ENCODE measurements at places on chromosomes 1 and 21.

- DNase-seq, result no peak
These were observed 23.8 kb downstream of the HSD11B1 start for GRCh38 chr1:209728466-209728865.

DNA sequence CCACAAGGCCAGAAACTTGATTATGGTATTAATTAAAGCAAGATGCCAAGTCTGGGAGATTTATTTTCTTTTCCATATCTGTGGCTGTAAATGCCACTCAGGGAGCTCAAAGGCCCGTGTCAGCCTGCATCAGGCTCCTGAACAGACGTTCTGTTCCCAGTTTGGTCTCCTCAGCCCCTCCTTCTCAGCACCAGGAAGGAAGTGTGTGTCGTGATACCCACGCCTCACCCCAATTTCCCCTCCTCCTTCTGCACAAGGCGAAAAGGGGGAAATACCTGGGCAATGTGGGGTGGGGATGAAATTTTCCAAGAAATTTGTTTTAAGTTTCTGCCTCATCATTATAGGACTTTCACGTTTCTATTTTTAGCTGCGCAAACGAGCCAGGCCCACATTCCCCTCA is 112.0 kb downstream of the SYF2 start:
- DNase-seq, result no peak

- peak; percentile 67 for DNase-seq
These were observed 17.7 kb downstream of the PTPRC start for GRCh38 chr1:198656500-198656932.

GRCh38 chr21:29195981-29196669 is 65.7 kb downstream of the MAP3K7CL start:
- peak; percentile 3 for DNase-seq

- DNase-seq, result no peak
These were observed 155.5 kb downstream of the KCNH1 start for GRCh38 chr1:210978316-210978973.

GRCh38 chr1:99877568-99877967 is 27.4 kb downstream of the AGL start:
- no peak for DNase-seq

GRCh38 chr21:37582590-37582989 is 216.0 kb downstream of the DYRK1A start:
- no peak for DNase-seq

DNA sequence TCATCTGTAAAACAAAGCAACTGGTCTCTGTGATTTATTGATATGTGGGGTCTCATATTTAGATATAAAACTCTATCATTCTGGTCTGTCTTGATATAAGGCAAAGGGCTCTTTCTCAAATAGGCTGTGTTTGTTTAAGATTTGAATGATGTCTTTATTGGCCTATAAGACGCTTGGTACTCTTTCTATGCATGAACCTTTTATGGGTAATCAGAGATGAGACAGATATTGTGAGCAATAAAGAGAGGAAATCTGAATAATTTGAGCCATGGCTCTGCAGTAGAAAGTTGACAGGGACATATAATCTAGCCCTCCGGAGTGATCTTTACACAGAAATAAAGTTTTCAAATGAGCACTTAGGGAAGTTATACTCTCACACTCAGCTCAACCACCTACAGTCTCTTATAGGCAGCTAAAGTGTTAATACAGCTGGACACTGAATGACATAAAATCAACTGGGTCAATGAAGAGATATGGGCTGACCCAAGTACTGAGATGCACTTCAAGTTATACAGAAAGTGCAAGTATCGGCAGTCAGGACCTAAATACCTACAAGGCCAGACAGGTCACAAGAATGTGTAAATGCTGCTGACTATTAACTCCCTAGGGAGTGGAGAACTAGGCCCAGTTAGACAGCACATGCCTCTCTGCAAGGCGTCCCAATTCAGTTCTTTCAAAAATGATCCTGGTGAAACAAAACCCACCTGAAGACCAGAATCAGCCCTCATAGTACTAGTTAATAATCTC is 111.0 kb downstream of the PTPN14 start:
- DNase-seq, result no peak

DNA sequence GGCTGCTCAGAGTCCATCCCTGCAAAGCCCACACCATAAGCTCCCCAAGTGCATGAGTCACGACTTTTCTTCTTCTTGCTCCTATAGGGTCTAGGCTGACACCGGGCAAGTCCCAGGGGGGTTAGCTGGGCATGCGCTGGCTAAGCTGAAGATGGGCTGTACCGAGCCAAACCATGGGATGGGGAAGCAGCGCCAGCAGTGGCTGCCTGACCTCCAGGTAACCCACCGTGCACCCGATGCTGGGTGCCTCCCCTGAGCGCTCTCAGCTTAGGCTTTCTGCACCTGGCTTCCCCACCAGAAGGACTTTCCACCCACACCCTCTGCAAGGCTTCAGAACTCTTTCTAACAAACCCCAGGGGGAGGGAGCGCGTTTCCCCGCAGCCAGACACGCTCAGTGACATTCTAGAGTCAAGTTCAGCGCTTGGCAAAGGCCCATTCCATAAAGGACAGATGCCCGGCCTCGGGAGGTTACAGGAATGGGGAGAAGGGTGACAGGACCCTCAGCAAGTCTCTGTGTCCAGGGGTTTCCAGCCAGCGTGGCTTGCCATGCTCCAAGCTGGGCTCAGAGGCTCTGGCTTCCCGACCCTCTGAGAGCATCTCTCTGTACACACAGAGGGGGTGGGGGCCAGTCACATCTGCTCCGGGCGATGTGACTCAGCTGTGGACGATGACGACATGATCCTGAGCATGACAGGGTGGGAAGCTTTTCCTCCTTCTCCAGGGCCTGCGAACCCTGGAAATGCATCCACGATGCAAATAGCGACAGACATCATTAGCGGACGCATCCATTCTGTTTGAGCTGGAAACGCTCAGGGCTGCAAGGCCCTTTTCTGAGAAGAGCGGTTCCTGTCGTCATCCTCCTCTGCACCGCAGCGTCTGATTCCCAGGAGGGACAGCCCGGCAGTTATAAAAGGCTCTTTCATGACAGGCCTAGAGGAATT is 107.8 kb downstream of the SIK1 start:
- DNase-seq, result no peak

DNA sequence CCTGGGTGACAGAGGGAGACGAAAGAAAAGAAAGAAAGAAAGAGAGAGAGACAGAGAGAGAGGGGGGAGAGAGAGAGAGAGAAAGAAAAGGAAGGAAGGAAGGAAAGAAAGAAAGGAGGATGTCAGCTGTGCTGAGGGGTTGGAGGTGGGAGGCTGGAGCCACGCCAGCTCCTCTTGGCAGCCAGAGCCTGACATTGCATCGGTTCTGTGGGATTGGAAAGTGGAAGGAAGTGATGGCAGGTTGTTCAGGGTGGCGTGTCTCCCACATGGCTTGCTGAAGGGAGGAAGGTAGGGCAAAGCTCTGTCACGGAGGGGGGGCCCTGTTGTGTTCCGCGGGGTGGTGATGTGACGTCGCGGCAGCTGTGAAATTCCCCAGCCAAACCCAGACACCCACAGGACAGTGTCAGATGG is 30.7 kb downstream of the EIF2D start:
- DNase-seq, result peak; percentile 53

DNA sequence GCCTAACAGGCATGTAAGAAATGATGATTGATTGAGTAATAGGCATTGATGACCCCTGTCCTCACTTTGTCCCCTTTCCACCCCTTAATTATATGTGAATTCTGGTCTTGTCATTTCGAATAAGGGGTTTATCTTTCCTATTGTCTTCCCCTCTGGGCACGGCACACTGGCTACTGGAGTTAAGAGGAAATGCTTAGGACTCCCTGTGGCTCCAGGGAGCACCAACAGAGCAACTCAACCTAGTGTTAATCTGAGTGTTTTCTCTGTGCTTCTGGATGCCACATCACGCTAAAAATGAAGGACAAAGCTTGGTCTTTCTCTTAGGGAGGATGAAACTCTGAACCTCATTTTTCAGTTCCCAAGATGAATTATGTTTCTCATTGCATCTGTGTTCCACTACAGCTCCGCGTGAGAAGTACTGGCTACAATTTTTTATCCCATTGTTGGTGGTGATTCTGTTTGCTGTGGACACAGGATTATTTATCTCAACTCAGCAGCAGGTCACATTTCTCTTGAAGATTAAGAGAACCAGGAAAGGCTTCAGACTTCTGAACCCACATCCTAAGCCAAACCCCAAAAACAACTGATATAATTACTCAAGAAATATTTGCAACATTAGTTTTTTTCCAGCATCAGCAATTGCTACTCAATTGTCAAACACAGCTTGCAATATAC is 5.3 kb downstream of the FCER1A start:
- no peak for DNase-seq

DNA sequence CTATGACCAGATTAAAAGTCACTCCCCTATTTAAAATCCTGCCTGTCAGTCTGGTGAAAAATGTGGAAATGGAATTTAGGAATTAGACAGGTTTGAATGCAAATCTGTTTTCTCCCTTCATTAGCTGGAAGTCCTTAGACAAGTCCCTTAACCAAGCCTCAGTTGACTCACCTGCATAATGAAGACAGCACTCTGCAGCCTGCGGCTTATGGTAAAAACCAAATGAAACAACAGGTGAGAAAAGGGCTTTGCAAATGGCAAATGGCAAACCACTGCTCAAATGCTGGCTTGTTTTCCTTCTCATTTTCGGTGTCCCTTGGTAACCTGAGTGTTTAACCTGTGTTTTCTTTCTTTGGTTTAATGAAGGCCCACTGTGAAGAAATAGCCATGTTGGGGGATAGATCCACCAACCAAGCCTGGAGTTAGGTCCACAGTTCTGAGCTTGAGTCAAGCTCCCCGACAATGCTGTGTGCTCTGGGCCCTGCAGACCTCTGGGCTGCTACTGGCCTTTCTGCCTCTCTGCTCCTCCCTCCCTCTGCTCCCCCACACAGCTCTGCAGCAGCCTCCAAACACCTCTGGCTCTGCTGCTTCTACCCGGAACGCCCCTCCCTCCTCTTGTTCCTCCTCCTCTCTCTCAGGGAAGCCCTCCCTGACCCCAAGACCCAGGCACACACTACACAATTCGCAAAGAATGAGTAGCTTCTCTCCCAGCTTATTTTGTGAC is 641.8 kb downstream of the MATN1 start:
- no peak for DNase-seq

GRCh38 chr1:182368358-182368757 is 23.2 kb downstream of the GLUL start:
- no peak for DNase-seq

DNA sequence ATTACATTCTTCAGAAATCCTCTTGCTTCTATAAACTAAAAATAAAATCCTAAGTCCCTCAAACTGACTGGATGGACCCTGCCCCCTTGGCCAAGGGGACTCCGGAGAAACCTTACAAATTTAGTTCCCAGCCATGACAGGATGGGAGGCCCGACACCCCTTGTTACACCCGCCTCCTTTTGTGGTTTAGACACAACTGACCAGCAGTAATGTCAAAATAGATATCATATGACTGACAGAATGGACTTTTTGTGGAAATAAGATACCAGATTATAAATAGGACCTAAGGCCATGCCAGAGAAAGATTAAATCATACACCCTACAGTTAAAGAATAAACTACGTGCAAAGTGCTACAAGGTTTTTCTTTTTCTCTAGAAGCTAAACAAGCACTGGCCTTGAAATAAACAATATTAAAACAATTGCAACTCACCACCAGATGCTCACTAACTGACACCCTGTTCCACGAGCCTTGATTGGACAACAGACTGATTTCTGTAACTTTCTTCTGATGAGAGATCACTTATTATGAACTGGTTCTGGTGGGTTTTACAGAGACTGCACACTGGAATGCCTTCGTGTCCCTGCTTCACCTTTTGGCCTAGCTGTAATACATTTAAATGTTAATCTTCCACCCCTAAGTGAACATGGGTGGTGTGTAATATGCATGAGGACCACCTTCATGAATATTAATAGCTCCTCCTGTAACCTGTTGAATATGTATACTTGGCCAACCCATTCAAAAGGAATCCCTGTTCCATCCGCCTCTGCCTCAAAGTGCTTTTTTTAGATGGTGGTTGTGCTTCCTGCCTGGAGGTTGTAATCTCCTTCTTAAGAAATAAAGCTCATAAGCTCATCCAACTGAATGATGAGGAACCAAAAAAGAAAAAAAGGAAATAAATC is 99.6 kb downstream of the ODF2L start:
- no peak for DNase-seq

- DNase-seq, result no peak
These were observed at the start of gene RXRG for GRCh38 chr1:165444897-165445370. TSS of gene RXRG (minus strand) at chr1:165445126. CDS start at chr1:165444893, 233 bp downstream.

DNA sequence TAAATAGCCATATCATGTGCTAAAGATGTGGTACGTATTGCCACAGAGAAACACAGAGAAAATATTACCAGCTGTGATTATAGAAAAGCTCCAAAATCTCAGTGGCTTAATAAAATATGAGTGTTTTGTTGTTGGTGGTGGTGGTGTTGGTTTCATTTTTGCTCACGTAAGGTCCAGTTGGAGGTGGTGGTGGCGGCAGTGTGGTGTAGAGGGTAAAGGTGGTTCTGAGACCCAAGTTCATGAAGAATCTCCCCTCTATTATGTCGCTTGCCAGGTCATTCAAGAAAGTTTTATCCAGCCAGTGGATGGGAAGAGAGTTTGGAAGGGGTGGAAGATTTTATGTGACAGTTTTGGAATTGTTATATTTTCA is 217.6 kb upstream of the SAMSN1 start:
- no peak for DNase-seq

DNA sequence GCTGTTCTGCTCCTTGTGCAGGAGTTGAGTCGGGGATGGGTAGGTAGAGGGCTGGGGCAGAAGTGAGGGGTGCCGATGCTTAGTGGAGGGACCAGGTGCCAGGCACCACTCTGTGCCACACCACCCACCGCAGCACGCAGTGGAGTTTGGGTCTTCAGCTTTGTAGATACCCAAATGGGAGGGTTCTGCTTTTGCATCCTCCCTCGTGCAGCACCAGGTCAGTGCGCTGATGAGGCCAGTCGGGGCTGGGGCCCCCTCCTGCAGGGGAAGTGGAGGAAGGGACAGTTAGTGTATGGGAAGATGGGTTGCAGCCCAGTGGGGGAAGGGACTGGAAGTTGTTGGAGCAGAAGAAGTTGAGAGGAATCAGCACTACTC is 244.0 kb downstream of the RHOU start:
- DNase-seq, result no peak

DNA sequence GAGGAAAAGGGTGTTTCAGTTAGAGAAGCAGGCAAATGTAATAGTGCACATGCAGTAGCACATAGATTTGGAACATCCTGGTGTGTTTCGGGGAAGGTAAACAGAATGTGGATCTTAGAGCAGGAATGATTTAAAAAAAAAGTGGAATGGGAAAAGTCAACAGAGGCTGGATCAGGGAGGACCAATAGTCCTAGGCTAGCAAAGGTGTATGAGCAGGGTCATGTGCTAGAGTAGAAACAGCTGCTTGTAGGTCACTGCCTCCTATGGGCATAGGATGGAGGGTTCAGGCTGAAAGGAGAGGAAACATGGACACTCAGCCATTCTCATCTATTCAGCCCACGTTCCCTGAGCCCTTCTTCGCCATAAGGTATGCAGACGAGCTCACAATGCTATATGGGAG is 3.7 kb upstream of the KPNA6 start:
- no peak for DNase-seq

GRCh38 chr21:42763581-42764442 is 110.4 kb downstream of the PDE9A start:
- no peak for DNase-seq

GRCh38 chr1:231207437-231207836 is 33.6 kb upstream of the GNPAT start:
- DNase-seq, result no peak

- DNase-seq, result no peak
These were observed 124.0 kb downstream of the SYT2 start for GRCh38 chr1:202586018-202586821.

Measured in effector CD8-positive, alpha-beta T cell (primary cell).